Vagina (tissue), 2 donors: ENCODE measurements at places on chromosomes 13 and 19. TPM values are rescaled to one million over a fixed set of nuclear protein-coding genes. Genes with fewer than 3 reads are reported as not detected.
A peak's percentile ranks its signal among the peaks of the same experiment; 100 is the strongest.

GRCh38 chr13:95184317-95184716, 116.9 kb downstream of the ABCC4 start:
- DNase-seq = no peak
- no peaks in the 10 kb centered on the region for H3K36me3 ChIP-seq
- H3K27ac ChIP-seq = no peak overlapping the region
- no peaks in the 10 kb centered on the region for H3K27me3 ChIP-seq

DNA sequence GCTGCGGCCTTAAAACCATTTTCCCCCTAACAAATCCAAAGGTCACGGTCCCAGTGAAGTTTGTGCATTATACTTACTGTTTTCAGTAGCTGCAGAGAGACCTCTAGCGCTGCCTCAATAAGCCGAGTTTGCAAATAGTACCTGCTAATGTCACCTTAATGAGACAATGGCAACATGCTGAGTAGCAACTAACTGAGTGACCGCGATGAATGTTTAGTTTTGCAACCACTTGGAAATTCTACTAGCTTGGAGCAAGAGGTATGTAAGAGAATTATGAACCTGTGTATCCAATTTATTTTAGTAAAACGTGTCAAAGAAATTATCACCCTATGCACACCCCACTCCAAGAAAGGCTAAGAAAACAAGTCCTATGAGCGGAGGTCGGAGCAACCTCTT, 1.2 kb downstream of the KPNA3 start:
- no peaks in the 10 kb centered on the region for H3K27me3 ChIP-seq
- H3K27ac ChIP-seq = peak overlapping the region; percentile 91
- H3K4me1 ChIP-seq = peaks cover 36% of the 10 kb centered on the region
- DNase-seq = no peak
- H3K36me3 ChIP-seq = no peaks in the 10 kb centered on the region

DNA sequence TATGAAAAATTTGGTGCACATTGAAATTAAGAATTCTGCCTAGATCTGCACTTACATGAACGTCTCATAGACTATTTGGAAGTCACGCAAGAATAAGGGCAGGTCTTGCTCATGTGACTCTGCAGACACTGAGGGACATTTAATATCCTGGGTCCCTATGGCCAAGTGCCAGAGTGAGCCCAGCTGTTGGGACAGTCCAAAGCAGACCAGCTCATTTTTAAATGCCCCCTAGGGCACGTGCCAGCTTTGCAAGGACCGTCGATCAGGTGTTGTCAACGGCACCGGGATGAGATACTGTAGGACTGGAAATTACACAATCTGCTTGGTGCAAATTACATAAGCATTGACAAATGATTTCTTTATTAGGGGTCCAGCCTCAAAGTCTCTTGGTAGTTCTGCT, 293.6 kb downstream of the TEX29 start:
- no peaks in the 10 kb centered on the region for H3K4me1 ChIP-seq
- no peak for DNase-seq
- no peak overlapping the region for H3K27ac ChIP-seq
- H3K36me3 ChIP-seq = no peaks in the 10 kb centered on the region
- no peak overlapping the region for H3K4me3 ChIP-seq
- no peaks in the 10 kb centered on the region for H3K27me3 ChIP-seq

DNA sequence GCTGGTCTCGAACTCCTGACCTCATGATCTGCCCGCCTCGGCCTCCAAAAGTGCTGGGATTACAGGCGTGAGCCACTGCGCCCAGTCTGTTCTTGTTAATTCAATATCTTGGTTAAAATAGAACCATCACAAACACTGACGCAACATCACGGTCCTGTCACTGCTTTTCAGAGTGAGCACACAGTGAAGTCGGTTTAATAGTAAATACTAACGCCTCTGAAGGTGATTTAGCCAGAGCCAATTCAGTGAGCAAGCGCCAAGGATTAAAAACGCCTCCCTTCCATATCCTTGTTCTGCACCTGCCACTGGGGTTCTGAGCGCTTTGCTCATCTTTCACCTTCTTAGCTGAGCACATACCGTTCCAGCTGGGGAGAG, 30.3 kb downstream of the LAMP1 start:
- H3K27ac ChIP-seq = no peak overlapping the region
- no peak overlapping the region for H3K4me3 ChIP-seq
- no peaks in the 10 kb centered on the region for H3K36me3 ChIP-seq
- H3K4me1 ChIP-seq = no peaks in the 10 kb centered on the region

GRCh38 chr19:42285541-42285941, 16.4 kb upstream of the PRR19 start:
- H3K4me1 ChIP-seq = peaks cover 54% of the 10 kb centered on the region
- peak overlapping the region; percentile 94 for H3K27ac ChIP-seq
- no peak for DNase-seq
- peaks cover 35% of the 10 kb centered on the region for H3K36me3 ChIP-seq

DNA sequence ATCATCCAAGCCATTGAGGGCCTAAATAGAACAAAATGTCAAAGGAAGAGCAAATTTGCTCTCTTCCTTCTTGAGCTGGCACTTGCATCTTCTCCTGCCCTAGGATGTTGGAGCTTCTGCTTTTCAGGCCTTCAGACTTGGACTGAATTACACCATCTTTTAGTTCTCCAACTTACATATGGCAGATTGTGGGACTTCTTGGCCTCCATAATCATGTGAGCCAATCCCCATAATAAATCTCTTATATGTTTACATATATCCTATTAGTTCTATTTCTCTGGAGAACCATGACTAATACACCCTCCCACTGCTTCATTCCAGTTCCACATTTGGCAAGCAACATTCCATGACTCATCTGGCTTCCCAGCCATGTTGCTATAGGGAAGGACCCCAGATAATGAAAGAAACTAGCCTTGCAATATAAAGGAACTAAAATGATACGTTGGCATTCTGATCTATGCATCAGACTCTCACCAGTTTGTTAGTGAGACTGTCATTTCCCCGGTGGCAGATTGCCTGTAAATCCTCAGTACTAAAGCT, 11.0 kb upstream of the ACOD1 start:
- no peak overlapping the region for H3K27ac ChIP-seq
- H3K4me1 ChIP-seq = no peaks in the 10 kb centered on the region
- DNase-seq = no peak
- H3K4me3 ChIP-seq = no peak overlapping the region

GRCh38 chr19:12778017-12778904, 2.9 kb upstream of the HOOK2 start:
- DNase-seq = no peak
- H3K4me1 ChIP-seq = peaks cover 51% of the 10 kb centered on the region
- H3K4me3 ChIP-seq = peak overlapping the region; percentile 56
- H3K27ac ChIP-seq = peak overlapping the region; percentile 94

DNA sequence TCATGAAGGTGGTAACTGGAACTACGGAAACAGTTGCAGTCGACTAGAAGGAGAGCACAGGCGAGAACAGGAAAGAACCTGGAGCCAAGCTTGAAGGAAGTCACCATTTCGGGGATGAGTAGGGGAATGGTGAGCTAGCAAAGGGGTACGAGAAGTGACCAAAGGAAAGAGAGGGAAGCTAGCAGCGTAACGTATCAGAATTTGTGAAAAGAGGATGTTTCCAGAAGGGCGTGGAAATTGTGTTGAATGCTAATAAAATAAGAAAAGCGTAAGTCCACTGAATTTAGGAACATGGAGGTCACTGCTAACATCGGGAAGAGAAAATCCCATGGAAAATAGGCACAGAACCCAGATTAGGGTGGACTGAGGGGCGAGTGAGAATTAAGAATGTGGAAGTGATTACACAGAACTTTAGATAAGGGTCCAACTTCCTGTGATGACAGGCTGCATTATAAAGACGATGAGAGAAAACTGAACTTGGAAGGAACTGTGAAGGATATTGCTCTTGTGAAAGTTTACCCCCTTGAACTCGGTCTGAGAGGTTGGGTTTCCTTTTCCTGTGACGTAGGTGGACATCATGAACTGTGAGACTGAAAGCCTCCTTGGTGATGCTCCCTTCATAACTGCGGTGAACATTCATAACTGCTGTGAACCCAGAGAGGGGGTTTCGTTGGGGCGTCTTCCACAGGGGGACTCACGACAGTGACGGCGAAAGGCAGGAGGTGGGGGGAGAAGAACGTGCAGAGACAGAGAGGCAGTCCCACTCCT, 2.0 kb upstream of the FFAR2 start:
- no peaks in the 10 kb centered on the region for H3K36me3 ChIP-seq
- H3K4me3 ChIP-seq = no peak overlapping the region
- DNase-seq = no peak
- no peak overlapping the region for H3K27ac ChIP-seq
- H3K4me1 ChIP-seq = no peaks in the 10 kb centered on the region

DNA sequence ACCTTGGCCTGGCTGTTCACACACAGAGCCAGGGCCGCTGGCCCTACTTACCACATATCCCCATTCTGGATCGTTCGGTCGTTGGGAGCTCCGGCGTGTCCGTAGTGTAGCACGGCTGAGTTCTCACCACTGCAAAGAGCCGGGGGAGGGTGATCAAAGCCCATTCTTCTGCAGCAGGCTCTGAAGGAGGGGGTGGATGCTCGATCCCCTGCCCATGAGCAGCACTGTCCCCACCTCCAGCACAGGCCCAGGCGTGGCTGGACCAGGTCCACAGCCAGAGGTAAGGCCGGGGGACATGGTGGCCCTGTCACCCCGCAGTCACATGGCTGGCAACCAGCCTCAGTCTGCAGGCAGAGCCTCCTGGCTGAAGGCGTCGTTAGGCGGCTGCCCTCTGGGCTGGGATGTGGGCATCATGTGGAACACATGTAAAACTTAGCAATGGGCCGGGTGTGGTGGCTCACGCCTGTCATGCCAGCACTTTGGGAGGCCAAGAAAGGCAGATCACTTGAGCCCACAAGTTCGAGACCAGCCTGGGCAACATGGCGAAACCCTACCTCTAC, 38.2 kb downstream of the CEBPG start:
- no peak overlapping the region for H3K27ac ChIP-seq
- no peak for DNase-seq
- H3K4me1 ChIP-seq = peaks cover 5% of the 10 kb centered on the region
- no peak overlapping the region for H3K4me3 ChIP-seq
- no peaks in the 10 kb centered on the region for H3K27me3 ChIP-seq
- H3K36me3 ChIP-seq = no peaks in the 10 kb centered on the region

DNA sequence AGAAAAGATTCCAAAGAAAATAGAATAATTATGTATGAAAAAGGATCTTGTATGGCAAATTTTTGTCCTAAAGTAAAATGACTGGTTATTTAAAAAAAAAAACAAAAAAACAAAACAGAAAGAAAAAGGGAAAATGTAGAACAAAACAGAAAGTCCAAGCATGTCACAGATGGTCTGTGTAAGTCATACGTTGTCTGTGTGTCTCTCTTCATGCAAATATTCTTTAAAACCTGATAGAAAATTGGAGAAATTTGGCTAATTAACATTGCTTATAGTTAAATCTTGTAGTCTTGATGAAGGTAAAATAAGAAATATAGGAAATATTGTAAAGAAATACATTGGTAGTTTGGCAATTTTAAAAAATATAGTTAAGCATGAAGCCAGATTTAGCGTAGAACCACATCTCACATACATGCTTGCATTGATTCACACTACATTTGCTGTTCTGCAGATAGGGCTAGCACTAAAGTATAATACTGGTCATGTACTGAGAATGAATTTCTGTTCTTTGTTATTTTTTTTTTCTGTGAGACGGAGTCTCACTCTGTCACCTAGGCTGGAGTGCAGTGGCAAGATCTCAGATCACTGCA, 58.4 kb downstream of the SPRYD7 start:
- H3K27ac ChIP-seq = no peak overlapping the region
- no peak overlapping the region for H3K4me3 ChIP-seq
- H3K27me3 ChIP-seq = no peaks in the 10 kb centered on the region

DNA sequence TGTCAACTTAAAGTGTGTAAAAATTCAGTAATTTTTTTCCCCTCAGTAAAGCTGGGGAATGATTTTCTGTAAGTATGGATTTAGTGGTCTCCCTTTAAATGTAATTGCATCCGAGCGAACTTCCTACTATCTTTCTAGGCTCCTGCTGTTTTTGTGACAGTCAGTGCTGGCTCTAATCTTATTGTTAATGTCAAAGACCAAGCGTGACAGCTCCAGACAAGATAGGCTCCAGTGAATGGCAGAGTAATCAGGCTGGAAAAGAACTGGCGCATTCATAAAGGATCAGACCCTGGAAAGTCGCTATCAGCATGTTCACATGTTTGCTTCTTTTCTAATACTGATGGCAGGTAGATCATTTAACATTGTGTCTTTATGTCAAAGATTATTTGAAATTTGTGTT, 908.0 kb upstream of the ATXN8OS start:
- H3K4me1 ChIP-seq = no peaks in the 10 kb centered on the region
- H3K27ac ChIP-seq = no peak overlapping the region

SPACA4 gene
- total RNA-seq = 3.9 TPM

HSH2D gene
- 0.74 TPM for total RNA-seq

GRCh38 chr19:39132344-39132969, 6.9 kb downstream of the PAK4 start:
- H3K27ac ChIP-seq = no peak overlapping the region

DNA sequence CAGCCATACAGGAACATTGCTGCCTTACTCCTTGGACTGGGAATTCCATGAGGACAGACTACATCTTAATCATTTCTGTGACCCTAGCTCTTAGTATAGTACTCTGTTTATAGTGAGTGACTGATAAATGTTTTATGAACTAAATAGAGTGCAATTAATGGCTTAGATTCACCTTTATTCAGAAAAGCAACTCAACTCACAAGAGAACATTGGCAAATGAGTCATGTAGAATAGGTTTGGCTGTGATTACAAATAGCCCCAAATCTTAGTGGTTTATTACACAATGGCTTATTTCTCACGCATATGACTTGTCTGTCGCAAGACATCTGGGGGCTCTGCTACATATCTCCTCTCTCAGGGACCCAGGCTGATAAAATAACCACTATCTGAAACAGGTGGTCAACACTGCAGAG, 121.6 kb upstream of the KL start:
- H3K4me1 ChIP-seq = no peaks in the 10 kb centered on the region
- no peaks in the 10 kb centered on the region for H3K27me3 ChIP-seq
- no peak for DNase-seq
- no peak overlapping the region for H3K4me3 ChIP-seq
- no peaks in the 10 kb centered on the region for H3K36me3 ChIP-seq
- no peak overlapping the region for H3K27ac ChIP-seq

DNA sequence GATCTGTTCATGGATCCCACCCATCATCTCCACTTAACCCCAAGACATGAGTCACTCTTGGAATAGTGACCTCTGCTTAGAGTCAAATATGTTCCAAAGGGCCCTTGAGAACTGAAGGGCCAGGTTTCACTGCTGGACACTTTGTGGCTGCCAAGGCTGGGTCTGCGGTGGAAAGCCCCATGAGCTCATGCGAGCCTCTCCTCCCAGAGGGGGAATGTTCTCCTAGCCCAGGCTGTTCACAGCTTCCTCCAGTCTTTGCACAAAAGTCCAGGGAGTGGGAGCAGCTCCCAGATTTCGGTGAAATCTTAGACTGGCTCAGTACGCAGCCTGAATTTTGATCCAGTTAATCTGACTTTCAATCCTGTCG, 732 bp upstream of the DCLK1 start:
- H3K4me3 ChIP-seq = peak overlapping the region; percentile 48
- DNase-seq = no peak
- H3K4me1 ChIP-seq = peaks cover 7% of the 10 kb centered on the region
- H3K36me3 ChIP-seq = no peaks in the 10 kb centered on the region

BST2 gene
- 88.4 TPM for total RNA-seq

RUBCNL gene
- total RNA-seq = 1.7 TPM
